ENCODE measurements at places on chromosomes 4 and X.

DNA sequence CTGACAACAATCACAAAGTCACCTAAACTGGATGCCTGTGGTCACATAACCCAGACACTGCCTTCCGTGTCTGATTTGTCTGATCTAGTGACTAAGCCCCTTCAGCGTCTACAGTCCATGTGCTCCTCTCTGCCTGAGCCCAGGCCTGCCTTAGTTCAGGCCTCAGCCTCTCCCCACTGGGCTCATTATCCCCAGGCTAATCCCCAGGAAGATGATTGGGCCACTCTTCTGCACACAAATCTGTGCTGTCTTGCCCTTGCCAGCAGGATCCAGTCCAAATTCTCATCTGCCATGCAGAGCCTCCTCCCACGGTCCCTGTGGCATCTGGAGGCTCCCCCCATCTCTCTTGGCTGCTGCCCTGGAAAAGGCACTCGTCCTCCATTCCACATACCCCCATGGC is 96.5 kb downstream of the SLC2A9 start:
- DNase-seq = no peak

- DNase-seq = no peak
These were observed 14.6 kb downstream of the SMIM20 start for GRCh38 chr4:25928379-25929297.

GRCh38 chrX:115449742-115450141 is 111.2 kb upstream of the PLS3 start:
- DNase-seq = no peak

DNA sequence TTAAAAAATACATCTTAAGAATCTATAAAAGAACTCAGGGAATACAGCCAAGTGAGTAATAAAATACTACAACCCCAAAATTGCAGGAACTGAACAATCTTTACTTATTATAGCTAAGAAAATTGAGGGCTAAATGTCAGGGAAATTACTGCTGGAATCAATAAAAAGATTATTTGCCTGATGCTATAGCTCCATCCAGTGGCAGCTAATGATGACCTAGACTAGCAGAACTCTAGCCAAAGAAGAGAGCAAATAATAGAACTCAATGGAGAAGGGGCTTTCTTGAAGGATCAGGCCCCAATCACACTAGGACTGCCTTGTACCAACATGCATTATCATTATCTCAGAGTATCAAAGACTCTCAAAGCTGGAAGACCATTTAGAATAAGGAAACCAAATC is 85.0 kb upstream of the FAM241A start:
- DNase-seq = no peak

DNA sequence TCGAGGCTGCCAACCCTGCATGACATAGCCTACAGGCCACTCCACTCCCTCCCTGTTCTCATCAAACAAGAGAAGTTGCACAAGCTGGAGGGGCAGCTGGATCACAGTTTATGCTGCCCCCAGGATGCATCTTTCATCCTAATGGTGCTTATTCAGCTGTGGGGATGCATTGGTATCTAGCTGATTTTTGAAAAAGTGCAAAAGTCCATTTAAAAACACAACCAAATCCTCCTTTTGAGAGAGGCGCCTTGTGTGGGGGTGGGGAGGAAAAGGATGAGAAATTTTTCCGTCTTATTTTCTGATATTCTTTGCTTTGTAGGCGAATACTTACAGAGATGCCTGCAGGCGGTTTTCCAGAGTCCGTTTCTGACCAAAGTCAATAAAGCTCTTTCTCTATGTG is 276.4 kb upstream of the BOD1L1 start:
- DNase-seq = no peak

DNA sequence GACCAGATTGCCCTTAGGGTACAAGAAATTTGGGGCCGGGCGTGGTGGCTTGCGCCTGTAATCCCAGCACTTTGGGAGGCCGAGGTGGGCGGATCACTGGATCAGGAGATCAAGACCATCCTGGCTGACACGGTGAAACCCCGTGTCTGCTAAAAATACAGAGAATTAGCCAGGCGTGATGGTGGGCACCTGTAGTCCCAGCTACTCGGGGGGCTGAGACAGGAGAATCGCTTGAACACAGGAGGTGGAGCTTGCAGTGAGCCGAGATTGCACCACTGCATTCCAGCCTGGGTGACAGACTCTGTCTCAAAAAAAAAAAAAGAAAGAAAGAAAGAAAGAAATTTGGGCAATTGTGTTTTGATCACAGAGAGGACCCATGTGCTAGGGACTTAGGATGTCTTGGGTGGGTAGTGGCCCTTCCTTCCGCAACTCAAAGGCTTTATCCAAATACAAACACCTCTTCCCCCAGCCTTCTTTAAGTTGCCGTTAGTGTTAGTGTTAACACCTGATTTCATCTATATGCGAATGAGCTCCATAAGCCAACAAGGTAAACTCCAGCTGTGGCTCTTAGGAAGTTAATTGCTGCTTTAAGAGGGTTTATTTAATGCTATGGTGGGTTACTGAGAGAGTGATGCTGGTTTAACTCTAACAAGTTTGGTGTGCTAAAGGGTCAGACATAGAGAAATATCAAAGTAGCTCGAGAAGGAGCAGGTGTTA is 8.6 kb upstream of the CCDC110 start:
- no peak for DNase-seq

- DNase-seq = no peak
These were observed 393.9 kb downstream of the MID1IP1 start for GRCh38 chrX:39195156-39195555.

DNA sequence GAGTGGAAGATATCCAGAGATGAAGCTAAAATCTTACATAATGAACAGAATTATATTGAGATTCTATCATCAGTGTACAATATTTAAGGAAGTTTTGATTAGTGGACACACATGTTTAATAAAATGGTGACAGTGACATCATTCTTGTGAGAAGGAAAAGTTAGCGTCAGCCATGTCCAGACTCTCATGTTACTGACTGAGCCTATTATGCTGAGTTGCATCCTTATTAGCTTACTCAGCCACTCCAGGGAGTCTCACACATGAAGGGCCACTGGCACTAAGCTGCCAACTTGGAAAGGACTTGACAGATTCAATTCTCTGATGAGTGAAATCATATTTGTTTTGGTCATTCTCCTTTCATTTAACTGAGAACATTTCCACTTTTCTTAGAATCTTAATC is 170.6 kb downstream of the BANK1 start:
- no peak for DNase-seq

DNA sequence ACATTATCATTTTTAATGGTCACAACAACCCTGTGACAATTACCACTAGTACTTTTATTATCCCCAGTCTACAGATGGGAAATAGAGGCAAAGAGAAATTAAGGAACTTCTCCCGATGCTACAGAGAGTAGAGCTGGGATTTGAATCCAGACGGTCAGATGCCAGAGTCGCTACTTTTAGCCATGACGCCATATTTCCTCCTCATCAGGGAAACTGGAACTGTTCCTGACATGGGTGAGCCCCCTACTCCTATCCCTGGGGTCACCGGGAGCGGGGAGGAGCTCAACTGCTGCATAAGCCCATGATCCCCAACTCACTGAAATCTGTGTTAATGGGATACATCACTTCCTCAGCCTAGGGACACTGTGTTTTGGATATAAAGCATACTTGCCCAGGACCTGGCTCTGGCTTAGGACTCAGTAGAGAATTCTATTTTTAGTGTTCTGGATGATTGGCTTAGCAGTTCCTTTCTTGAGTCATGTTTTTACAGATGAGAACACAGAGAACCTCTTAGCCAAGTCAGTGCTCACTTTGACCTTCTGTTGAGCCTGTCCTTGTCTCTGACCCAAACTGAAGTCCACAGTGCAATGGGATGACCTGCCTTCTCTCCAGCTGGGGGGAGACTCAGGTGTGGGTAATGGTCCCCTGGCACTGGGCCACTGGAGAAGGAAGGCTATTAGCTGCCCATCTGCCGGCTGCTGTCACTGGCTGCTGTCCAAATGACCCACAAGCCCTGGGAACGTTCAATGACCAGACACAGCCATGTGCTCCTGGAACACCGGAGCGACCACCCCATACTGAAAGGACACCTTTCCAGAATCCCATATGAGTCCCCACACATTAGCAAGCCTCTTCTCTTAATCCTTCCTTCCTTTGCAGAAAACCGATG is 90.8 kb upstream of the SHISA3 start:
- DNase-seq = no peak

DNA sequence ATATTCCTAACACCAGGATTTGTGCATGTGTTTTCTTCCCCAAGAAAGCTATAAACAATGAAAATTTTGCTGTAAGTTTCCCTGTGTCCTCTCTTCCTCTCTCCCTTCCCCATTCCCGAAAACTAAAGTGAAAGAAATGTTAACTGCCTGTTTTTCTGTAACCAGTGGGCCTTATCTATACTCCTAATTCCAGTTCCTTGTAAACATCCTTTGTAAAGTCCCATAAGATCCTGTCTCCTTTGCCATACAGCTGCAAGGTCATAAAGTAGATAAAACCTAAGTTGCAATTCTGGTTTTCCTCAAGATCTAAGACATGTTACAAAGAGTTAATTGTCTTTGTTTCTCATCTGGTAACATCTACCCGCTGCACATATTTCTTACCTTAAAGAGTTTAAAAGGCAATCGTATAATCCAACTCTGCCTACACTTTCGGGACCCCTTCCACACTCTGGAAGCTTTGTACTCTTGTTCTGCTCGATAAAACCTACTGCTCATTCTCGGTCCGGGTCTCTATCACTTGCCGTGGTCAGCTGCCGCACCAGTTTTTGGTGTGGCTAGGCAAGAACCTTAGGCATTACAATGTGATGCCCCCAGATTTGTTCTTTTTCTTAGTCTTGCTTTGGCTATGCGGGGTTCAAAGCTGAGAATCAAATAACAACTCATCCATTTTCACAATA is 20.5 kb downstream of the UGT2B7 start:
- DNase-seq = no peak

DNA sequence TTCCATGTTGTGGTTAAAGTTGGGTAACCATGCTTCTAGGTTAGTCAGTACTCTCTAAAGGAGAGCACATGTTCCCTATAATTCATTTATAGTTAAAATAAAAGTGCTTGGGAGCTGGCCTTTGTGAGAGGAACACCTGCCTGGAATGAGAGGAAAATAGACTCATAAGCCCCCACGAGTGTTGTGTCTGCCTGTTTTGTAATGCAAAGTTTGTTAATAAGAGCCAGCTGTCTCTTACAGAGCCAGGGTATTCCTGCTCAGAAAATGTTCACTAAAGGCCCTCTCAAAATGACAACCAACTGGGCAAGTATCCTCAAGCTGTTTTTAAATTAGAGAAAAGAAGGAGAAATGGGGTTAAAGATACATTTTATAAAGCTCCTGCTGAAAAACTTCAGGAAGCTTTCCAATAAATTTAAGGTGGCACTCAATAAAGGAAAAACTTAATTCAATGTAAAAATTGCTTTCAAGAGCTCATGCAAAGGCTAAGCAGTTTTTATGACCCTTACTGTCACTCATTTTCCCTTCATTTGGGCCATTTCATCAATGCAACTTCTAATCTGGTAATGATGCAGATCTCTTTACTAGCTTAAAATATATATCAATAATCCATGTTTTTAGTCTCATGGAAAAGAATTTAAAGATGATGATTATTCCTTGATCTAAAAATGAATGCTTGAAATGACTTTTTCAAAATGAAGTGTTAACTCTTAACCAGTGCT is 793.6 kb downstream of the STPG2 start:
- DNase-seq = no peak

DNA sequence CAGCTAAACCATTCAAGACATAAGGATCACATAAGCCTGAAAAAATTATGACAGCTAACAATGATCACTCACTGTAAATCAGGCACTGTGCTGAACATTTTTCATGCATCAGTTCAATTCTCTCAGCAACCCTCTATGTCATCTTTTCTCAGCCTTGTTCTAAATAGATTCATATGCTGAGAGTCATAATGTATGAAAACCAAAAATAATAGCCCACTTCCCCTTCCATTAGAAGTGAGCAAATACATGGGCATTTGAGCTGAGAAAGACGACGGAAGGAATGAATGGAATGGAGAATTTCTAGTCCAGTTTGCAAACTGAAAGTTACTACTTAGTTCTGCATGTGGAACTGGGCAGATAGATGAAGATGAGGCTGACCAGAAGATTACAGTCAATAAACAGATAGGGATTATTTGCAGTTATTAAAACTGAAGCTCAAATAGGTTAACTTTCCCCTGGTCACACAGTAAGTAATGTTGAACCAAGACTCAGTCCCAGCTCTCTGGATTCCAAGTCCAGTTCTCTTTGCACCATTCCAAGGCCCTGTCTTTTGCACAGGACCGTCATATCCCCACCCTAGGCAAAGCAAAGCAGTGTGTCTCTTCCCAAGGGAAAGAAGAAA is 1.6 kb upstream of the SH3RF1 start:
- no peak for DNase-seq

- DNase-seq = no peak
These were observed 51.0 kb downstream of the RELL1 start for GRCh38 chr4:37635155-37635554.

- no peak for DNase-seq
These were observed 20.0 kb downstream of the MID2 start for GRCh38 chrX:107845625-107846024.

DNA sequence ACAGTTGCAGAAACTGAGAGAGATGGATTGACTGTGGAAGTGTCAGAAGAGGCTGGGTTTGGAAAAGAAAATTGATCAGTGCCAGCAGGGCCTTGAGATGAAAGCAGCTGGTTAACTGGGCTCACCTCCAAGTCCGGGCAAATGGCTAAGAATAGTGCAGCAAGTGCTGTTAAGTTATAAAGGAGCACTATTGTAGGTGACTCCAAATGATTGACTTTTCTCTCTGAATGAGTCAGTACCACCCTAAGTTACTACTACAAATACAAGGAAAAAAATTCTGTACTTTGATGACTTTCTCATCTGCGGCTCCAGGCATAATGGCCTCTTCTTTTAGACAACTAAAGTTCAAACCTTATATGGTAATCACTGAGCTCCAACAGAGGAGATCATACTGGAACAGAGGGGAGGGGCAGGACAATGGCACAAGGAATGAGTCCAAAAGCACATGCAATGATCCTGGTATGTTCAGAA is 733.4 kb upstream of the INTU start:
- DNase-seq = no peak

DNA sequence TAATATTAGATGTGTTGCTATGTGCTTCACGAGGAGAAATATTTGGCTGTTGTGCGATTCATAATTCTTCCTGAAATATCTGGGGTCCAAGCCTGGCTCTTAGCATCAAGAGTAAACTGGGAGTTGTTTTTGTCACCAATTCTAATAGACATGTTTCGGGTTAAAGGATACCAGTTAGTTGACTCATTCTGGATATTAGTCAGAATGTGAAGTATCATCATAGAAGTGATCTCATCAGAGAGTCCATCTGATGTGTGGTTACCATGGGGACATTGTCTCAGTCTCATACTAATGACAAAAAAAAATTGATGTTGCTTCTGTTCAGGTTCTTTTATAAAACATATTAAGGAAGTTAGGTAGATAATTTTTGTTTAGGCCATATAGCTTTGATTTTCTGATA is 57.2 kb upstream of the MTMR1 start:
- DNase-seq = no peak

DNA sequence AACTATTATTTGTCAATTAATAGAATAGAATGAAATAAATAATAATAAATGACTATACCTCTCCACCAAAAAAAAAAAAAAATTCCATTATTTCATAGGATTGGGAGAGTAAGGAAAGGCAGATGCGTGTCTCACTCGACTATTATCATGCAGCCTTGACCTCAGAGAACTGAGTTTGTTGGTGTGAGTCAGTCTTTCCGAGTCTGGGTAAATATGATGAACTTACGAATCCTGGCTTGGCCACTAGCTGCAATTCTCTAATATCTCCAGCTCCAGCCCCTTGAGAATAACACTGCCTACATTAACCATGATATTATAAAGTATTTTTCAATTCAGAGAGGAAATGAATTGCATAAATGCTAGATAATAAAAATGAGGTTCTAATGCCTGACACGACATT is 46.6 kb upstream of the DHX15 start:
- no peak for DNase-seq

- no peak for DNase-seq
These were observed 49.2 kb upstream of the FAM9C start for GRCh38 chrX:13093529-13094140.

Measured in CD4-positive, alpha-beta T cell treated with Interferon gamma for 1 hour (primary cell).